Stimulated activated CD4-positive, alpha-beta T cell treated with anti-CD3 and anti-CD28 coated beads, Interleukin-12 subunit alpha, Interleukin-12 subunit beta, amount 100 ng/mL, for 24 hours (primary cell): ENCODE measurements at places on chromosomes 12 and 14.

DNA sequence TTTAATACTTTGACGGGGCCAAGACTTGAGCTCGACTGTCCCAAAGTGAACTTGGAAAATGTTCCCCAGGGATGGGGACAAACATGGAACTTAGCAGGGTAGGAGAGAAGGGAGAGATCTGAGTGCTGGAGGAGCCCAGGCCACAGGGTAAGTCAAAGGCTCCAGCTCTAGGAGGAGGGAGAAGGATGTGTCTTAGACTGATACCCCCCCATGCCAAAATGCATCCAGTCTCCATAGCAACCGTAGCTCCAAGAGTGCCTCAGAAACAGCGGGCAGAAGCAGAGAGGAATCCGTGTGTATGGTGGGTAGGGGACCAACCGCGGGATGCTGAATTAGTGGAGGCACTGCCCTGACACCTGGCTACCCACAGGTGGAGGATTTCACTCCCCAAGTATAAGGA lies 845 bp upstream of the AGAP2 start:
- no peak for DNase-seq

GRCh38 chr12:110908377-110909152 lies 11.8 kb downstream of the MYL2 start:
- DNase-seq = no peak

- peak; percentile 50 for DNase-seq
These were observed 3.2 kb upstream of the SYNE3 start for GRCh38 chr14:95519699-95520098.

- DNase-seq = no peak
These were observed 31.2 kb downstream of the NUAK1 start for GRCh38 chr12:106107566-106107965.

DNA sequence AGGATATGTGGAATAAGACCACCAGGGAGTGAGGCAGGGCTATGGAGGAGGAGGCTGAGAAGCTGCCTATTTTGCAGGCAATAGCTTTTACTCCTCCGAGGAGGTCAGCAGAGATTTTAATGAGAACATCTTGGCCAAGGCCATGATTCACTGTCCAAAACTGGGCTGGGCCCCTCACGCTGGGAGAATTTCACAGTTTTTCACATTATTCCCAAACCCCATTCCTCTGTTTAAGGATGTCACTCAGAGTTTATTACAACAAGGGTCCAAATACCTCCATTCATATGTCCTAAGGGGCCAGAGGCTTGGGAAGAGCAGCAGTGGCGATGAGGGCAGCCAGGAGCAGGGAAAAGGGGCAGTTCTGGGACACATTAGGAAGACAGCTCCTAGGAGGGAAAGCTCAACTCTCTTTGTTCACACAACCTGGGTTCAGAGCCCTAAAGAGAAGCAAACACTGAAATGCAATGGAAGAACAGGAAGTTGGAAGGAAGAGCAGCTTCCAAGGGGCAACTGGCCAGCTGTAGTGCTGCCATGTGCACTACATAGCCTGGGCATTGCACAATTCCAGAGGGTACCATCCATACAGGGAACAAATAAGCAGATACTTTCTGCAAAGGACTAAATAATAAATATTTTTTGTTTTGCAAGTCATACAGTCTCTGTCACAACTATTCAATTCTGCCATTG lies 283.2 kb downstream of the NUAK1 start:
- DNase-seq = no peak

DNA sequence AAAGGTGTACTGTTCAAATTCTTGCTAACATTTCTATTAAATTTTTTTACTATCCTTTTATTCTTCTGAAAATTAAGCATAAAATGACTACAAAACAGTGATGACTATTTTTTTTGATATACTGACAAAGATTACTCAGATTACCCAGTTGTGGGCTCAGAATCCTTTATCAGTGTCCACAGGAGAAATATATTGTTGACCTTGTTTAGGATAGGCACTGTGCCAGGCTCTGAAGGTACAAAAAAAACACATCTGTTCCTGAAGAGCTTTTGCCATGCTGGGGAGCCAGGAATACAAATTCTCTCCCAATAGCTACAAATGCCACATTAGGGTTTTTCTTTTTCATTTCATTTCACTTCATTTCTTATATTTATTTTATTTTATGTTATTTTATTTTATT lies 26.9 kb upstream of the GCH1 start:
- DNase-seq = no peak

DNA sequence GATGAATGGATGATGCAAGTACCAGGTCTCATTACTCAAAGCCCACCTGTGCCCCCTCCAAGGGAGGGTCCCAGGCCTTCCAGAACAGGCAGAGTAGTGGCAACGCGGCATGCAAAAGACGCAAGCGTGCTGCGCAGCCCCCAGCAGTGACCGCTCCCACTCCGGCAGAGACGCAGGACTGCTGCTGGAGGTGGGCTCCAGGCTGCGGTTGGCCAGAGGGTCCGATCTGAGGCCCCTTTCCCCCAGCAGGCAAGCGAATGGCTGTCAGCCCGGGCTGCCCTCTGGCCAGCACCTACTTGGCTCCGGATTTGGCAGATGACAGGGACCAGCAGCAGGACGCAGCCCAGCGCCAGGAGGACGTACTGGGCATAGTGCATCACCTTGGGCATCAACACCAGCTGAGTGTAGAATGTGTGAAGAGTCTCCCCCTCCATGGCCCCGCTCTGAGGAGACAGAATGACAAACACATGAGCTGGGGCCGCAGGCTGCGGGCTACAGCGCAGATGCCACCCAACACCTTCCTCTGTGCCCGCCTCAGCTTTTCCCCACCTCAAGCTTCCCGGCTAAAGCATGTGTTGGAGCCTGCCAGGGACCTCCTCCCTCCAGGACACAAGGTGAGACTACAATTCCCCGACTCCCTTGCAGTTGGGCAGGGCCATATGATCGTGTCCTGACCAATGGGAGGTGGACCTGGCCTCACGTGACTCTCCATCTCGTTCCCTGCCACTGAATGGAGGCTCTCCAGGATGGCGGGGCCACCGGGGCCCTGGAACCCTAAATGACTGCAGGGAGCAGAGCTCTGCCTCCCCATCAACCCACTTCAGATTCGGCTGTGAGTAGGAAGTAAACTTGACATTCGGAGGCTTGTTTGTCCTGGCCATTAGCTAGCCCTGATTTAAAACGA lies 77.4 kb downstream of the SCARB1 start:
- DNase-seq = no peak
